MV-4-11 (cell line): ENCODE measurements at places on chromosomes 6 and 20.

DNA sequence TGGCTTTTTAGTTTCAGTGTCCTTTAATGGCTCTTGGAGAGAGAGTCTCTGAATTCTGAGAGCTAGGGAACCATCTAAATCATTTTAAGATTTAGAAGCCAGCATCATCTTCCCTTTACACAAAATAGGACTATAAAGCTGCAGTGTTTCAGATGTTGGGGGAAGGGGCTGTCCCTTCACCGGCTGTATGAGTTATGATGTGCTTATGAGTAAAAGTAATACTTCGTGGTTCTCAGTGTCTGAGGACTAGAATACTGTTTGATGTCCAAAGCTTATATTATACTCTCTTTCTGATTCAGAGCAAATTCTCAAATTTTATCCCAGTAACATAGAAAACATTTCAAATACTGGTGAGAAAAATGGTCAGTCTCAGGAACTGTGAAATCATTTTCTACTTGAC lies 63.5 kb upstream of the FAM8A1 start:
- no peak for DNase-seq

GRCh38 chr6:18829272-18829870 lies 442.2 kb downstream of the RNF144B start:
- no peak for DNase-seq

- no peak for DNase-seq
Measured at GRCh38 chr20:48458003-48458377, 369.8 kb downstream of the PREX1 start.

DNA sequence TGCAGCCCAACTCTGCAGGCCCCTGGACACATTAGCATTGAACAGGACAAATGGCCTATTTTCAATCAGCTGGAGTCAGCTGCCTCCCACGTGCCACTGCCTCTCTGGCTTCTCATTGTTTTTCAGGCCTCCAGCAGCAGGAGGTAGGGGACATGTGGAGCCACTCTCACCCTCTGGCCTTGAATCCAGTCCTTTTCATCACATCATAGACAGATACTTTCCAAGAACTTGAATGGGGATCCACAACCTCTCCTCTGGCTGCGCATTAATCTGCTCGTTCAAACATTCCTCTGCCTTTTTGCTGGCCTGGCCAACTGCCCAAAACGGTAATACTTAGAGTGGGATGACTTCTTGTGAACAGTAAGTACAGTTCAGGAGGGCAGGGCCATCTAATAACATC lies 592.3 kb downstream of the PKHD1 start:
- no peak for DNase-seq

- DNase-seq = no peak
Measured at GRCh38 chr6:106397431-106397830, 36.9 kb downstream of the CRYBG1 start.

DNA sequence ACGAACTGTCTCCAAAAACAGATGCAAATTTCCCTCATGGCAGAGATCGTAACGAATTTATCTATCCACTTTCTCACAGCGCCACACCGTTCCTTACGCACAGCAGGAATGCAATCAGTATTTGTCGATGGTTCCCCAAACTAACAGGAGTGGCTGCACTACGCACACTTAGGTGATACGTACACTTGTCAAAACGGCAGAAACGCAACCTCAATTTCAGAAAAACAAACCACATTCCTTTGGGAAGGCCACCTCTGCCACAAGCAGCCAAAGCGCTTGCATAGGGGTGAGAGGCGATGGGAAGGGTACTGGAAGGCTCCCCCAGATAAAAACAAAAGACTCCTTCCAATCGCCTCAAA lies 638 bp downstream of the MDN1 start:
- DNase-seq = peak; percentile 46

GRCh38 chr20:7352165-7352564 lies 584.7 kb downstream of the BMP2 start:
- no peak for DNase-seq

DNA sequence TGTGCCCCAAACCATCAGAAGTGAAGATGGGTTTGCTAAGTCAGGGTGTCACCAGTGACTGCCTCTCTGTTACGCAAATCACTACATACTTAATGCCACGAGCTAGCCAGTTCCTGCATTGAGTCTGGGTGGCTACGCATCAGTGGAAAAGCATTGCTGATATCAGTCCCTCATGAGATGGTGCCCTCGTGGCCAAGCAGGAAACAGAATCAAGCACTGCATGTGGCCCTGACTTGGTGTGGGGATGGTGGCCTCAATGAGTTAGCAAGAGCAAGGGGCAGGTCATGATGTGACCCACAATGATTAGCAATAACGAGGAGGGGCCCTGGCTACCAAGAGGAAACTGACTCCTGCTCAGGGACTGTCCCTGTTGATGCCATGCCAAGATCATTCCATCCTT lies 51.6 kb upstream of the FNDC1 start:
- peak; percentile 61 for DNase-seq

- DNase-seq = peak; percentile 87
Measured at GRCh38 chr20:10504994-10505730, 70.1 kb downstream of the SLX4IP start.

DNA sequence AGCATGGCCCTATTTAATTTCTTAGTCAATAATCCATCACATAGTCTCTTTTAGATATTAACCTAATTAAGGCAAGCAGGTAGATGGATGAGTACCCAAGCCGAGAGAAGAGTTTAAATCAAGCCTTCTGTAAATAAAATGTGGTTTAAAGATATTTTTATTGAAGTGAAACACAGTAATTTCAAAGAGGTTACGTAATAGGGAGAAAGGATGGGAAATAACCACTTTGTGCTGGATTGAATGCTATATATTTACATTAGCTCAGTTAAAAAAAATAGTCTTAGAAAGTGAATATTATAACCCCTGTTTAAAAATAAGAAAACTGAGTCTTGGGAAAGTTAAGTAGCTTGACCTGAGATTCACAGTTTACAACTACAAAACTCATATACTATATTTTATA lies 37.0 kb upstream of the FOXO3 start:
- DNase-seq = no peak

GRCh38 chr6:108644252-108644651 lies 83.5 kb downstream of the FOXO3 start:
- no peak for DNase-seq

- peak; percentile 78 for DNase-seq
Measured at GRCh38 chr20:50413088-50413500, 97.1 kb upstream of the PTPN1 start.

- DNase-seq = no peak
Measured at GRCh38 chr6:53441761-53442160, 93.0 kb upstream of the ELOVL5 start.

DNA sequence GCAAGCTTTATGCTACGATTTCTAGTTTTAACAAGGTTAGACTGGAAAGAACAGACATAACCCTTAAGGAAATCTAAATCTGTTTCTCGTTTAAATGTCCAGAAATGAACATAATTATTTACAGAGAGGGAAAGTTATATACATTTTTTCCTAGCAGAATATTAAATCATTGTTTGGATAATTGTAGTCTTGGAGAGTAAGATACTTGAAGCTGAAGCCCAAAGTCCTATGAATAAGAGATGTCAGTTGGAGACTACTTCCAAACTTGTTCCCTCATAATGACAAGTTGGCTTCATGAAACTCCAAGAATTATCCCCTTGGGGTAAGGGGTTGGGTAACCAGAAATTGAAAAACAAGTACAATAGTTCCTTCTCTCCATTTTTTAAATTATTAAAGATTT lies 911.1 kb upstream of the MAN1A1 start:
- DNase-seq = no peak
